ENCODE measurements at places on chromosomes 13 and 19.

- no peak for DNase-seq
Measured at GRCh38 chr13:48370815-48371214, 42.1 kb downstream of the LPAR6 start.

DNA sequence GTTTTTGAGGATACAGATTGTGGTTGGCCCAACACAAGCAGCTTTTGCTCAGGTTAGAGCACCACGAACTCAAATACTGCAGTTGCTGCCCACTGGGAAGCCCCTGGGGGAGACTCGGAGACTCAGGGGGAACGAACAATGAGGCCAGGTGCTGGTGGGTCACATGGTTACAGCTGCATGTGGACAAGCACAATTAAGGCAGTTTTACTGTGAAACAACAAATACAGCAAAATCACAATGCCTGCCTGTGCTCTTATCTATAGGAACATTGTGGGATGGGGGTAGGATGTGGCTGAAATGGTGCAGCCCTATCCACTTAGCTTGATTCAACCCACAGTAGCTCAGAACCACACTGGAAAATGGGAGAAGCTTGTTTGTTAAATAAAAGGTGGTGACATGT is 119.7 kb upstream of the SPATA13 start:
- no peak for DNase-seq

GRCh38 chr19:45468159-45468651 is 409 bp downstream of the FOSB start:
- no peak for DNase-seq

DNA sequence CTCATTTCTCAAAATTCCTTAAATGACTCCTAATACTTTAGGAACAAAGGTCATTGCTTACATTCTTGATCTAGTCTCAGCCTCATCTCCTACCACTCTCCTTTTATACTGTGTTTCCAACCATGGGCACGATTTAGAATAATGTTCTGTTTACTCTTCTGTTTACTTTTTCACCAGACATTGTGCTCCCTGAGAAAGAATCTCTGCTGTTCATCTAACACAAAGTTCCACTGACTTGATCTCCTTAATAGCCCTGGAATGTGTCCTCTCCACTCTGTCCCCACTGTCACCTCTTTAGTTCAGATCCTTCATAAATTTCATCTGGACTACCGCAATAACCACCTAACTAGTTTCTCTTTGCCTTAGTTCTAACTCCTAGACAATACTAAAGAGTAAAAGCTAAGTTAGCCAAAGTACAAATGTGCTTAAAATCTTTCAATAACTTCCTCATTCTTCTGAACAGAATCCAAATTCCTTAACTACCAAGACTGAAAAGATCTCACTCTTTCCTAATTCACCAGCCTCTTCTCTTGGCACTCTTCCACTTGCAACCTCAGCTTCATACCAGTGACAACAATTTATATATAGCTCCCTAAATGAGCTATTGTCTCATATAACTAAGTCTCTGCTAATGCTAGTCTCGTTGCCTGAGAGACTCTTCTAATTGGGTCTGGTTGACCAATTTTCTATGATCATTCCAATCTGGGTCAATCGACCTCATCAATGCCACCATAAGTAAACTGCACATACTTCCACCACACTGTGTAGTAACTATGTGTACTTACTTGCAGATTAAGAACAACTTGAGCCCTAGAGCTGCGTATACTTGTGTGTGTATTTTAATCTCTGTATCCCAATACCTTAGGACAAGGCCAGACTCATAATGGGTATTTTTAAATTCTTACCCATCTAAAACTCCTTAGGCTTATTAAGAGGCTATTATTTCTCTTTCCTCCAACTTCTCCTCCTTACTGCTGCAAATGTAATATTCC is 179.9 kb downstream of the VWA8 start:
- no peak for DNase-seq

DNA sequence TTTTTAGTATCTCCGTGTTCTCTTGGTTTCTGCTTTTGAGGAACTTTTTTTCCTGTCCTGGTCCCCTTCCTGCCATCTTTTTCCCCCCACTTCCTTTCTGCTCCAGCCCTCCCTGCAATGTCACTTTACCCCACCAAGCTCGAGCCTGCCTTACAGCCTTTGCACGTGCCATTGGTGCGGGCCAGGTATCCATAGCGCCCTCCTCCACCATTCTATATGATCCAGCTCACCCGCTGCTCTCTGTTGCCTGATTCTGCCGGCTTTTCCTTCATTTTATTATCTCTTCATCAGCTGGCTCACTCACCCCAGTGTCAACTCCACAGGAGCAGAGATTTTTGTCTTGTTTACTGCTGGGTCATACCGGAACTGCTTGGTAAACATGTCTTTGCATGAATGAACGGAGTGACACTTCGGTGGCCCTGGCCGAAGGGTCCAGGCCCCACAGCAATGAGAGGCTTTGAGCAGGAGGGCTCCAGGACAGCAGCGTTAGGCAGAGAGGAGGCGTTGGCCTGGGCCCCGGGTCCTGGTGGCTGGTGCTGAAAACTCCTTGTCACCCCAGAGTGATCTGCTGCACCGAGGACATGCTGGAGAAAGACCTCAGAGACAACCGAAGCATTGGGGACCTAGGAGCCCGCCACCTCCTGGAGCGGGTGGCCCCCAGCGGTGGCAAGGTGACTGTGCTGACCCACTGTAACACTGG is 1.2 kb downstream of the MRI1 start:
- no peak for DNase-seq

DNA sequence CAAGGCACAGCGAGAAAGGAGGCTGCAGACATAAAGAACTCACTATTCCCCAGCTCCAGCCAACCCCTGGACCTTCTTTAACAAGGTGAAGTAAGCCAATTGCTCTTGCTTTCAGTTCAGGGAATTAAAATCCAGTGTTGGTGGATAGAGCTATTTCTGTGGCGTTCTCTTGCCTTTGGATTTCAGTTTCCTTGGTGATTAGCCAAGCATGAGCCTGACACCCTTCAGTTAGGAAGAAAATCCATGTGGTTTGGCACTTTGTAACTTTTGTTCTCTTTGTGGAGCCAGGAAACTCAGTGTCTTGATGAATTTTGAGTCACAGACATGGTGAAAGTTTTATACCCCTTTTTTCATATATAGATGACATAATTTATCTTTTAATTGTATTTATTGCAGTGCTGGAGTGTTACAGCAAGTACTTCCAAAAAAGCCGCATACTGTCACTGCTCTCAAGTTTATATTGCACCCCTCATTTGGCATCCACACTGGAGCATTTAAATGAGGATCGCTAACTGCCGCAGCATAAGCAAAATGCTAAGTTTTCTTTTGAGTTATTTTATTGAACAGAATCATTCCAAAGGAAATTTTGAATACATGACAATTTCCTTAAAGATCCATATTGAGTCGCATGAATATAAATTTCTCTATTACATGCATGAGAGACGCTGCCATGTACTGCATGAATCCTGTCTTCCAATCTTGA is 406.8 kb downstream of the MYO16 start:
- DNase-seq: no peak

DNA sequence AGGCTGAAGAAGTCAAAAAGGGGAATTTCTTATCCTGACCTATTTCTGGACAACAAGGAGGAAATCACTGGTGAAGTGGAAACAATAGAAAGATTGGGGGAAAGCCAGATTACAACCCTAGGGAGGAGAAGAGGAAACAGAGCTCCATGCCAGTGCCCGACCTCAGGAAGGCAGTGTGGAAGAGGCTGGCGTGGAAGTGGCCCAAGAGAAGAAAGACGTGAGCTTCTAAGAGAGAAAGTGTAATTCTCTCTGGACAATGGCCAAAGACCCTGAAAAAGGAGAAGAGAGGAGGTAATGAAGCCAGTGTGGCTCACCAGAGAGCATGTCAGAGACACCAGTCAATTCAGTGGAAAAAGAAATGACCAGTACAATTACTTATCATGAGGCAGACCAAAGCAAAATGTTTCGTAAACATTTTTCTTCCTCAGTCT is 52.6 kb upstream of the URAD start:
- DNase-seq: no peak

- DNase-seq: no peak
Measured at GRCh38 chr13:111225810-111226546, 94.5 kb upstream of the TEX29 start.

DNA sequence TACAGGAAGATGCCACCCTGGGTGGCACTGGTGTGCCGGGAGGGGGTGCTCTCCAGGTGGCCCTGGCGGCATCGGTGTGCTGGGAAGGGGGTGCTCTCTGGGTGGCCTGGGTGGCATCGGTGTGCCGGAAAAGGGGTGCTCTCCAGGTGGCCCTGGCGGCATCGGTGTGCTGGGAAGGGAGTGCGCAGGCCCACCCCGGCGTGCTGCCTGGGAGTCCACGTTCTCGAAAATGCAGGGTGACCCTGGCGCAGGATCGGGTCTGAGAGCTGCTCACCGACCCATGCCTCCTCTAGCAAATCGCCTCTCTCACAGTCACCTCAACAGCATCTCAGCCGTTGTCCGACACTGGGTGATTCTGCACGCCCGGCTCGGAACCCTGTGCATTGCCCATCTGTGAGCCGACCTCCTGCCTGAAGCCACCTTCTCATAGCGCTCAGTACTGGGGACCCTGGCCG is 36.4 kb downstream of the RASA3 start:
- no peak for DNase-seq

GRCh38 chr19:33520844-33521479 is 629 bp downstream of the PEPD start:
- no peak for DNase-seq

GRCh38 chr19:14840206-14840605 is 5.2 kb upstream of the OR7A5 start:
- DNase-seq: no peak

- no peak for DNase-seq
Measured at GRCh38 chr13:26682606-26683005, 78.0 kb downstream of the GPR12 start.

GRCh38 chr13:33746867-33747266 is 71.1 kb upstream of the RFC3 start:
- no peak for DNase-seq

DNA sequence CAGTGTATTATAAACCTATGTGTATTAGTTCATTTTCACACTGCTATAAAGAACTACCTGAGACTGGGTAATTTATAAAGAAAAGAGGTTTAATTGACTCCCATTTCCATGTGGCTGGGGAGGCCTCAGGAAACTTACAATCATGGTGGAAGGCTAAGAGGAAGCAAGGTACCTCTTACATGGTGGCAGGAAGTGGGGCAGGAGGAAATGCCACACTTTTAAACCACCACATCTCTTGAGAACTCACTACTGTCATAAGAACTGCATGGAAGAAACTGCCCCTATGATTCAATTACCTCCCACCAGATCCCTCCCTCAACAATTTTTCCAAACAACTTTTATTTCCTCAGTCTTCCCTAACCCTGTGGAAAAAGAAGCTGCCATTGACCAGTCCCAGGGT is 14.5 kb upstream of the TPP2 start:
- no peak for DNase-seq

DNA sequence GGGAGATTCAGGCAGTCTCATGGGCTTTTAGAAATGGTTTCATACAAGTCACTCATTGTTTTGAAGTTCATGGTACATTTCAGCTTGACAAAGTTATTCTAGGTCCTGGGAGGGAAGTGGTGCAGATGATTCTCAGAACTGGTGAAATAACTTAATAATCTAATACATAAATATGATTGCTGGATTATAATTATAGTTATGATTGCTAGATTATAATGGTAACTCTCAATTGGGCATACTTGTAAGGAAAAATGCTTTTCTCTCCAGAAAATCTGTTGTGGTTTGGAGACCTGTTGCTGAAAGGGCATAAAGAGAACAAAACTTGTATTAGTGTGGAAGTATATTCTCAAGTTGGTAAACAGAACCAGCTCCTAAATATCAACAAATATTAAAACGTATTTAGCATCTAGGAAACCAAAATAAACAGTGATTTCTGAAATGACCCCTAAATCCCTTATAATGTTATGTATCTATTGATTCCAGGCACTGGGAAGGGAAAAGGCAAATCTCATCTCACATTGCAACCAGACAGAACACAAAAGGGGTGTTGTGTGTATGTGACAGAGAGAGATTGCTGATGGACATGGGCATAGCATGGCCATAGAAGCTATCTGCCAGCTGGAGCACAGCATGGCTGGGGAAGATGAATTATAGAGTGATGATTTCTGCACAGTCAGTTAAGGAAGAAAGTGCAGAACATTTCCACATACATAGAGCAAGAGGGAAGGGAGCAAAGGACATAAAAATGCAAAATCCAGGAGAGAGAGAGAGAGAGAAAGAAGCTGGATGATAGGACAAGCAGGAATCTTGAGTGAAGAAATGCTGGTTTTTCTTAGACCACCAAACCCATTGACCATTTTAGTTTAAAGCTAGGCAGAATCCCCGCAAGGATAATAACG is 87.1 kb upstream of the FRY start:
- DNase-seq: no peak

- no peak for DNase-seq
Measured at GRCh38 chr19:19131989-19132388, 6.3 kb downstream of the TMEM161A start.
